ENCODE measurements at places on chromosomes 2 and 18.

- no peak for DNase-seq
Observed at GRCh38 chr2:232395586-232395985, 11.1 kb upstream of the ALPG start.

- DNase-seq = no peak
Observed at GRCh38 chr2:175463589-175464310, 282.2 kb upstream of the ATP5MC3 start.

DNA sequence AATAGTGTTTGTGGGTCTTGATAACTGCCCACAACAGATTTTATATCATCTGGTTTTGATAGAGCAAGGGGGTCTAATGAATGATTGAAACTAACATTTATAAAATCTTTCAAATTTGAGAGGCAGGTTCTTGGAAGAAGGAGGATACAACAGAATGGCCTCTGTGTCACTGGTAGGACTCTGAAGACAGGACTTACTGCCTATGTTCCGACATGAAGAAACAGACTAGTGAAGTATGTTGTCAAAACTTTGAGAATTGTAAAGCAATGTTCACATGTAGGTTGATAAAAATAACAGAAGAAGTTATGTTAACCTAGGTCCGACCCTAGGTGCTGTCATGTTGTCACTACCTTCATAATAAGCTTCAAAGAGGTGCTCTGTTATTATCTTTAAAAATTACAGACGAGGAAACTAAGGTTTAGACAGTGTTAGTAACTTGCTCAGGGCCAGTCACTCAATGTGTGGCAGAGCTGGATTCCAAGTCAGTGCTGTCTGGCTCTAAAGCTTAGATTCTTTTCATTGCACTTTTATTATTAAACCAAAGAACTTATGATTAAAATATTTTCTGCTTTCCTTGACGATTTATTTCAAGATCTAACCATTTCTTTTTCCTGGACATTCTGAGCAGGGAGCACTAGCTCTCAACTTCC lies 146.2 kb downstream of the RPIA start:
- DNase-seq = no peak

- no peak for DNase-seq
Observed at GRCh38 chr2:39481611-39482010, 44.5 kb upstream of the MAP4K3 start.

DNA sequence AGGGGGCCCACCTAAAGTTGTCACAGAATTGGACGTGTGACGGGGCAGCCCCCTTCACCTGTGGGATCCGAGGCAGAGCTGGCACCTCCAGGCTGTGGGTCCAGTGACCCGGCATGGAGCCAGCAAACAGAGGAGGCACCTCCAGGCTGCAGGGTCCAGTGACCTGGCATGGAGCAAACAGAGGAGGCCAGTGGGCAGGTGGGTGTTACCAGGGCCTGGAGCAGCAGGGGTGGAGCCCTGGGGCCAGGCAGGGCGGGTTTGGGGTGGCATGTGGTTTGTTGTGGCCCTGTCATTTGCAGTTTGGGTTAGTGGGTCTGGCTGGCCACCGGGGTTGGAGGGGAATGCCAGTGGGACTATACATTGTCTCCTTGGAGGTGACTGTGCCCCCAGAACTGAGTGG lies 68.2 kb downstream of the HPCAL1 start:
- DNase-seq = no peak

DNA sequence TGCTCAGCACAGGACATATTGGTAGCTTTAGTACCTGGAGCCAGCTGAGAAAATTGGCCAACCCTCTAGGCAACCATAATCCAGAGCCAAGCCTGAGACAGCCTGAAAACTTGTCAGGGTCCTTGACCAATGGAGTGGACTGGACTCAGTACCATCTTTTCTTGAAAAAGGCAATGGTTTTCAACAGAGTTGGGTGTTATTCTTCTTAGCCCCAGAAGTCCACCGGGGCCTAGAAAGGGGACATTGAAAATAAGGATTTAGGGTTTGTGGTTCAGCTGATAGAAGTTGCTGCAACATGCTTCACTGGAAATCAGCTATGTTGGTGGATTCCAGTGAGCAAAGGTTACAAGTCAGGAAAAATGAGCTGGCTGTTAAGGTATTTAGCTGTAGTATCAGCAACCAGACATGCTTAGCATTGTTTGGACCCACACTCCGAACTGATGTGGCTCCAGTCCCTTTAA lies 22.1 kb upstream of the CNOT11 start:
- DNase-seq = no peak

DNA sequence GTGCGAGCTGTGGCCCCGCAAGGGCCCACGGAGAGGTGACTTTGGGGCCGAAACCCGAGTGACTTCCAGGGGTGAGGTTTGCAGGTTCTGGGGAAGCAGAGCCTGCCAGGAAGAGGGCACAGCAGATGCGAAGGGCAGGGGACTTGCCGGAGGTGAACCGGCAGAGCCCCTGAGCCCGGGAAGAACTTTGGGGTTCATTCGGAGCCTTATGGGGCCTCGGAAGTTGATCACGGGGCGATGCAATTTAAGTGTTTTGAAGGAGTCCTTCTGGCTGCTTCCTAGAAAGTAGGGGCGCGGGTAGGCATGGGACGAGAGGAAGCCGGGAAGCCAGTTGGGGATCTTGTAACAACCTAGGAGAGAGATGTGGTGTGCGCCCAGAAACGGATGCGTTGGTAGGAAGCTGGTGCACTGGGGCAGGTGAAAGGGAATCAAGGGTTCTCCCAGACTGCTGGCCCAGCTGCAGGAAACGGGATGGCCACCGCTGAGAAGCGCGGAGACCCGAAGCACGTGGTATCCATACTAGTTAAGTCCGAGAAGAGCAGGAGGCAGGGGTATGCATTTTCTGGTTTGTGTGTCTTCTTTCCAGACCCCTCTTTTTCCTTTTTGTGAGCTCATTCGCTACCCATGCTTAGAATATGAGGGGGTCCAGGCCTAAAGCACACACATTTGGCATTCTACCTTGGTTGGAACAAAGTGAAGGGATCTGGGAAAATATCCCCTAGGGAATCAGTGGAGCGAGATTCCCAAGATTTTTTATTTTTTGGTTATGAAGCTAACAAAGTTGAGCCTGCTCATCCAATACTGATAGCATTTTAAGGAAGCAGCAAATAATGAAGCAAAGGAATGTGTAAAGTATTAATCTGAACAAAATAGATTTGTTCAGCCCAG lies 758 bp downstream of the SCLY start:
- DNase-seq = peak; percentile 17

DNA sequence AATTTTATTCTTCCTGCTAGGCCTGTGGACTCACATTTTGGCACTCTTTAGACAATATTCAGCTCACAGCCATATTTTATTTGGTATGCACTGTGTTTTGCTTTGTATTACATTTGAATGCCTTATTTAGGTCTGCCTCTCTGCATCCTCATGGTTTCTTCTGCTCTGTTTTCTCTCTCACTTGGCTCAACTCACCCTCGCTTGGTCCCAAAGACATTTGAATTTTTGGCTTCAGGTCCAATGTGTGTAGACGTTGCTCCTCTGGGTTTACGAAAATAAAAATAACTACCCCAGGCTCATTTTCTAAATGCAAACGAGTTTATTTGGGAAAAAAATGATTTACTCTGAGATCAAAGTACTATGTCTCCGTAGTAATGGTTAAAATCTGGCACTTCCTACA lies 91.1 kb upstream of the REG3A start:
- no peak for DNase-seq

- DNase-seq = no peak
Observed at GRCh38 chr2:235636546-235636945, 142.7 kb downstream of the AGAP1 start.

GRCh38 chr18:31819106-31819924 lies 58.6 kb upstream of the SLC25A52 start:
- DNase-seq = no peak

- no peak for DNase-seq
Observed at GRCh38 chr2:74817304-74817675, 16.6 kb upstream of the HK2 start.

DNA sequence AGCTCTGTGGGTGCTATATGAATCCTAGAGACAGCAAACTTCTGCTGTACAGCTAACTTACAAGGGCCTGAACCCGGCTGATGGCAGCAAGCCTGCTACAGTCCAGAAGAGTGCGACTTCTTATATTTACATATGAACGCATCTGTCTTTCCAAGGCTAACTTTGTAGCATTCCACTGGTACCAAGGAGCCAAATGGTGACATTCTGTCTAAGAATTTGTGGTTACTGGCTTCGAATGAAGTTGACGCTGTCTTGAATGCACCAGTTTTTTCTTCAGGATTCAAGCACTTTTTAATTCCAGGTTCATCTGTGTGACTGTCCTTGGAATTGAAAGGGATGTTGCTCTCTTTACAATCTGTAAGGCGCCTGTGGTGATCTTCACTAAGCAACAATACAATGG lies 42.4 kb downstream of the THUMPD2 start:
- no peak for DNase-seq

- no peak for DNase-seq
Observed at GRCh38 chr18:62118328-62118727, 68.5 kb downstream of the PIGN start.

DNA sequence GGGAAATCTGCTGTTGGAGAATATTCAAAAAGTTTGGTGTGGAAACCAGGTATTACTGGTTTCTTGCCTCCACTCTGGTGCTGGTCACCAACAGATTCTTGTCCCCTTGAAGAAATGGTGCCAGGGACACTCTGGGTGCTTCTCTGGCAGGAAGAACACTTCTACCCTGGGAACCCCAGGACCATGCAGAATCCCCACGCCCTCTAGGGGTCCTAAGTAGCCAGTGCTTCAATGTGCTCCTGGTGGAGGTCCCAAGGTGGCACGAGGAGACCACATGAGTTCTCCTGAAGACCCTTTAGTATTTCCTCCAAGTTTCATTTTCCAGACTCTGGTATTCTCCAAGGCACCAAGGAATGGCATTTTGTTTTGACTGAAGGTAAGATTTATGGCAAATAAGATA lies 380.6 kb downstream of the TSN start:
- no peak for DNase-seq

DNA sequence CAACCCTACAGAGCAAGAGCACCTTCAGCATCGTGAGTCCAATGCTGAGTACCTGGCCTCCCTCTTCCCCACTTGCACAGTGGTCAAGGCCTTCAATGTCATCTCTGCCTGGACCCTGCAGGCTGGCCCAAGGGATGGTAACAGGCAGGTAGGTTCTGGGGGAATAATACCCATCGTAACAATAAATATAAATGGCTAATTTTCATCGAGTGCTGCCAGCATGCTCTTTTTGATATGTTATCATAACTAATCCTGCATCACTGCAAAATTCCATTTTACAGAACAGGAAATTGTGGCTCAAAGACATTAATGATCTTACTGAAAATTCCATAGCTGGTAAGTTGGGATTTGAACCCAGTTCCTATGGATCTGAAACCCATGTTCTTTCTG lies 22.2 kb downstream of the STEAP3 start:
- no peak for DNase-seq

DNA sequence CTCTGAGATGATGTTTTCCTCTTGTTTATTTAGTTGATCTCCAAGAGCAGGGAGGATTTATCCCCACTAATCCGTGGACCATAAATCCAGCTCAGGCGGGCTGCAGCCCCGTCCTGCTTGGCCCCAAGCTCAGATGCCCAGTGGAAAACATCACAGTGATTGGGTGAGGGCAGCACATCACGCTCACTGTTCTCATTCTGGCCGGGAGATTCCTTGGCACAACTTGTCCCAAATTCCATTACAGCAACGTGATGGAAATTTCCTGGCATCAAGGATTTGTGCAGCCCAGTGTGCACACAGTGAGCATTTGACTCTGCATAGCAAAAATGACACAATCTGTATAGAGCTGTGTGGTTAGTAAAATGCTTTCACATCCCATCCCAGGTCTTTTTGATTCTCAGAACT lies 96.8 kb downstream of the VAPA start:
- no peak for DNase-seq

GRCh38 chr2:164766216-164766953 lies 75.2 kb downstream of the COBLL1 start:
- DNase-seq = no peak

- peak; percentile 80 for DNase-seq
Observed at GRCh38 chr2:70083344-70084156, 3.7 kb upstream of the PCBP1 start.
